ENCODE measurements at places on chromosomes 11 and 22.
A peak's percentile ranks its signal among the peaks of the same experiment; 100 is the strongest.

DNA sequence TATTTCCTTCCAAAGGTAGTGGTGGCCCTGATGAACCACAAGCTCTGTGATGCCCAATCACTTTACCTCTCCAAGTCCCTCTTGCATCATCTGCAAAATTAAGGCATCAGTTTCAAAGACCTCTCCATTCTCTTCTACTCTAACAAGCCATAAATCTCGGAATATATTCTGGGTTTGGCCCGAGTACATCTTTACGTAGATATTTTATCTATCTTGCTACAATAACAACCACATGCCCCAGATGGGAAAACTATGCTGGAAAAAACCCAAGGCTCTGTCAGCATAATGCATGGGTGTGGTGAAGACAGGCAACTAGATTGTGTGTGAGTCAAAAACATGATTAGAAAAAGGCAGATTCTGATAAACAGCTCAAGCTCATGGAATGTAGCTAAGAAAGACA lies 228.2 kb upstream of the BLID start:
- no peak for DNase-seq

GRCh38 chr11:74744277-74744676 lies 4.4 kb upstream of the RNF169 start:
- DNase-seq, result no peak

GRCh38 chr11:128689948-128690664 lies 3.8 kb upstream of the FLI1 start:
- DNase-seq, result no peak

DNA sequence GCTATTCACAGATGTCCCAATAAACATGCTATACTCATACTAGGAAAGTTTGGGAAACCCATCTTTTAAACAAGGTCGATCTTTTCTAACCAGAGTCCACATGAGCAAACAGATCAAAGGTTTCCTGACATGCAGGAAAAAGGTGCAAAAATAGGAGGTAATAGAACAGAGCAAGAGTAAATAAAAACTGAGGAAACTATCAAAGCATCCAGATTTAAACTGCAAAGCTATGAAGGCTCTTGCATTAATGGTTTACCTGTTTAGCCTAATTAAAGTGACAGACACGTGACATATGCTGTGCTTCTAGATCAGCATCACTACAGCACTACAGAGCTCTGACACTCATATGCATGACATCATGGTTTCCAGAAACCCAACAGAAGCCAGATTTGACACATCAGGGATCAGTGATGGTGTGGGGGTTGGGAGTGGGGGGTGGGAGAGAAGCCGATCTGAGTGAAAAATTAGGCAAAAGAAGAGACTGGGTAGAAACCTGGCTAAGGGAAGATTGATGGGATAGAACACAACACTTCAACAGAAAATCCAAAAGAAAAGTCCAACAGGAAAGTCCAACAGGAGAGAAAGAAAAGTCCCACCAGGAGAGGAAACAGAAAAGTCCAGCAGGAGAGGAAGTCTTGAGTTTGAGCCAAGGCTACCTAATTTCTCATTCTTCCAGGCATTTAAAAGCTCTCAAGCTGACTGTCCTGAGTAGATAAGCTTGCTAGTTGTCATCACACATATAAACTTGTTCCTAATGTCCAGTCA lies 262.3 kb downstream of the SOX6 start:
- DNase-seq, result no peak

DNA sequence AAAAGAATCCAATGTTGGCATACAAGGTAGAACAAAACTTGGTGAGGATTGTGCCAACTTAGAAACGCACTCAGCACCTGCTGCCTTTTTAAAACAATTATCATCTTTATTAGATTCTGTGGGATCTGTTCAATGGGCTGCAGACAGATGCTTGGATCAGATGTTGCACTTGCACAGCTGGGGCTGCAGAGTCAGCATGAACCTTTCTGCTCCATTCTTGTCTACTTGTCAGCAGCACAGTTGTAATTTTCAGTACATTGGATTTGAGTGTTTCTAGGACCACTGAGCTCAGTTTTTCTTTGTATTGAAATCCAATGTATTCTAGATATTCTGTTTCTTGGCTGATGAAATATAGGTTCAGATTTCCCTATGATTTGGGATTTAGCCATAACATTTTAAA lies 164.5 kb downstream of the LUZP2 start:
- DNase-seq, result no peak

DNA sequence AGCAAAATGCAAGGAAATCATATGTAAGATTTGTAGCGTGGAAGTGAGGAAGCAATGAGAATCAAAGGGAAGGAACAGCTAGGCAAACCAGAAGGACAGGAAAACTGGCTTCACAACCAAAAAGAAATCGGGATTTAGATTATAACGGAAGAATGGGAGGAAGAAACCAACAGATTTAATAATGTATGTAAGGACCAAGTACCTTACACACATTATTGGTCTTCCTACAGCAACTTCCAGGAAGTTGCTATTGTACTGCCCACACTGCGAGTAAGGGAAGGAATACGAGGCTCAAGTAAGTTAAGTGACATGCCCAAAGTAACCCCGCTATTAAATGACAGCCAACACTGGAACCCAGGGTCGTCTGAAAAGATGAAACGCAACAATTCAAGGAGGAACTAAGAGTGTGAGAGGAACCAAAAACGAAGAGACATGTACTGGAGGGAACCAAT lies 473 bp downstream of the TXN2 start:
- no peak for DNase-seq

GRCh38 chr11:121522043-121522941 lies 69.5 kb upstream of the SORL1-AS1 start:
- no peak for DNase-seq

DNA sequence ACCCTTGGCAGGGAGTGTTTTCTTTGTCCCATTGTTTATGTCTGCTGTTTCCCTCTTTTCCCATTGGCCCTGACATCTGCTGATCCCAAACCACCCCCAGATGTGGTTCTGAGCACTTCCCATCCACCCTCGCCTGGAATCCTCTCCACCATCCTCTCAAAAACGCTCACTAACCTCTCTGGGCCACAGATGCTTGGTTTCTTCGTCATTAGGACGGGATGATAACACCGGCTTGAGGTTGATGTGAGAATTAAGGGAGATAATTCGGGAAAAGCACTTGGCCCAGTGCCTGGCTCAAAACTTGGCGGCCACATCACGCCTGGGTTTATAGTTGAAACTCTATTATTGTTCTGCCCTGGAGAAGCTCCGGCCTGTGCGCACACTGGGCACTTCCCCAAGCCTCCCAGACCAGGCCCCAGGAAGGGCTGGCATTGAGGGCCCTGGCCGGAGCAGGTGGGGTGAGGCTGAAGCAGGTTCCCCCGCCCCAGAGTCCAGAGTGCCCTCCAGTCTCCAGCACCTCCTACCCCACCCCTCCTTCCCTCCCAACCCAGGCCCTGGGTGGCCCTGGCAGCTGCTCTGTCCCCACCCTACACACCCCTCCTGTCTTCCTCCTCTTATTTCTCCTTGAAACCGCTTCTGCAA lies 63.7 kb downstream of the CYTH4 start:
- DNase-seq, result no peak

- no peak for DNase-seq
Measured at GRCh38 chr11:11207428-11207827, 145.6 kb downstream of the CSNK2A3 start.

DNA sequence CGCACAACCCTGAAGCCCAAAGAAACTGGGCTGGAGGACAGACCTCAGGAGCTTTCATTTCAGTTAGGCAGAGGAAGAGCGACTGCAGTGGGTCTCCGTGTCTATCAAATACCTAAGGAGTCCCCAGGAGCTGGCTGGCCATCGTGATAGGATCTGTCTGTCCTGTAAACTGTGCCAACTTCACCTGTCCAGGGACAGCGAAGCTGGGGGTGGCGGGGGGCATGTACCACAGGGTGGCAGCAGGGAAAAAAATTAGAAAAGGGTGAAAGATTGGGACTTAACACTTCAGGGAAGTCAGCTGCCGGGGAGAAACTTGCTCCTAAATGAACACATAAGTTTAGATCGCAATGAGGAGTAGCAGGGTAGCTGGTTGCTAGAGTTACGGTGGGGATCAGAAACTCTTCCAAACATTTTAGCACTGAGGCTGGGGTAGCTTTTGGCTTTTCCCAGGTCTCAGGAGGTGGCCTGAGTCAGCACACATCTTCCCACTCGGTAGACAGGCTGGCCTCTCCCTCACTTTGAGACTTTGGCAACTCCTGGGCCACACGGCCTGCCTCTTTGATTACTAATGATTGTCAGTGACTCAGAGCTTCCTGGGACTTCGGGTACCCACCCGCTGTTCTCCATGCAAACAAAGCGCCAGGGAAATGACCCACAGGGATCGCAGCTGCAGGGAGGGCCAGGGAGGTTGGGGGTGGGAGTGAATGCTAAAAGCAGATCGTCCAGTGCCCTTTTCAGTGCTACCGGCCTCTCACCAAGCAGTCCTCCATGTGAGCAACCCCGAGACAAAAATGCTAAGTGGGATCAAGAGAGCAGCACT lies 2.9 kb upstream of the MTFP1 start:
- DNase-seq, result no peak

GRCh38 chr11:44535191-44535980 lies 30.1 kb upstream of the CD82 start:
- no peak for DNase-seq

DNA sequence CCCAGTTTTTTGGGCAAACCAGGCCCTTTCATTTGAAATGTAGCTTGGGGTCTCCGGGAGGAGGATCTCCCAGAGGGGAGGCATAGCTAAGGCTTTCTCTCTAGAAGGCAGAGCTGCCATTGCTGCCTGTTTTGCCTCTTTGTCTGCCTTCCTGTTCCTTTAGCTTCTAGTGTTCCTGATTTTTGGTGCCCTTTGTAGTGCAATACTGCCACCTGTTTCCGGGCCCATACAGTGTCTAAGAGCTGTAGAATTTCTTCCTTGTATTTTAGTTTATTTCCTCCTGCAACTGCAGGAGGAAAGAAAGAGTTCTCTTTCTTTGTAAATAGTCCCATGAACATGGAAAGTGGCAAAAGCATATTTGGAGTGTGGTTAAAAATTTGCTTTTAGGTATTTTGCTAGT lies 19.3 kb upstream of the GLYATL1 start:
- DNase-seq, result no peak

GRCh38 chr11:72720784-72721183 lies 31.4 kb downstream of the ARAP1 start:
- DNase-seq, result no peak

GRCh38 chr22:30087611-30088010 lies 7.3 kb downstream of the HORMAD2 start:
- DNase-seq, result no peak

GRCh38 chr22:44405661-44406060 lies 92.4 kb downstream of the RTL6 start:
- DNase-seq, result no peak

DNA sequence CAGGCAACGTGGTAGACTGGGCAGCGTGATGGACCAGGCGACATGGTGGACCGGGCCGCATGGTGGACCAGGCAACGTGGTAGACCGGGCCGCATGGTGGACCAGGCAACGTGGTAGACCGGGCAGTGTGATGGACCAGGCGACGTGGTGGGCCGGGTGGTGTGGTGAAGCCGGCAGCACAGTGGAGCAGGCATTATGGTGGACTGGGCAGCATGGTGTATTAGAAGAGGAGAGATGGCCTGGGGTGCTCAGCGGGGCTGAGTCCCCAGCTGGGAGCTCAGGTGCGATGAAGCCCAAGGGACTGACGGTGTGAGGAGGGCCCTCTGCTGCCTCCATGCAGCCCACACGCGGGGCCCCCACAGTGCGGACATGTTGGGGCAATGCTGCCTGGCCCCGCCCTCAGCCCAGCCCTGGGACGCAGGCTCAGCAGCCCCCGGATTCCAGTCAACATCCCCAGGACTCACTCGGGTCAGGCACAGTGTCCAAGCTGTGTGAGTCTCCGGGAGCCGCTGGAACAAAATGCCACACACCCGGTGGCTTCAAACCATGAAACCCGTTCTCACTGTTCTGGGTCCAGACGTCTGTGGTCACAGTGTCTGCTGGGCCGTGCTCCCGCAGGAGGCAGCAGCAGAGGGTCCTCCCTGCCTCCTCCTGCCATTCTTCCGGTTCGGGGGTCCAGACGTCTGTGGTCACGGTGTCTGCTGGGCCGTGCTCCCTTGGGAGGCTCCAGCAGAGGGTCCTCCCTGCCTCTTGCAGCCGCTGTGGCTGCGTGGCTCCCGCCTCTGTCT lies 1084.9 kb downstream of the BRD1 start:
- peak; percentile 34 for DNase-seq

GRCh38 chr11:93747122-93747521 lies 5.7 kb downstream of the C11orf54 start:
- DNase-seq, result no peak

DNA sequence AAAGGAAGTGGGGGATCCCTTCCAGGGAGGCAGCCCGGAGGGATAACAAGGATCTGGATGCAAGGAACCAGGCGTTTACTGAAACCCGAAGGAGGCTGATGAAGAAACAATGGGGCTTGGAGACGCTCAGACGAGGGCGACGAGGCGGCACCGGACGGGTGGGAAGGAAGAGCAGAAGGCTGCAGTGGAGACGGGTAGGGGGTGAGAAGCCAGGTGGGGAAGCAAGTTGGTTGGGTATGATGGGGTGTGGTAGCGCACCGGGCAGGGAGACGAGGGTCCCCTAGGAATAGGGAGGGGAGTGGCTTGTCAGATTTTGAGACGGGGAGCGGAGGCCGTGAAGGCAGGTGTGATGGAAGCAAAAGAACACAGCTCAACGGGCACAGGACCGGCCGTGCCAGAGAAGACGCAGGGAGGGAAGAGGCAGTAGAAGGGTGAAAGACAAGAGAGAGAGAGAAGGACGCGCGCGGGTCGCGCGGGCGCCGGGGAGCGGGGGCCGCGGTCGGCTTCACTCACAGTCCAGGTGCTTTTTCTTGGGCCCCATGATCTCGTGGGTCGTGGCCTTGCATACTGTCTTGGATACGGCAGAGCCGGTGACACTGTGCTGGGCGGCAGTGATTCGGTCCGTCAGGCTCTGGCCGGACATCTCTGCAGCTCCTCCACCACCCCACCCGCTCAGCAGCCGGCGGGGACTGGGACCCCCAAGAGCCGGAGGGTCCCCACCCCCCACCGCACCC lies 579 bp downstream of the PICALM start:
- DNase-seq, result peak; percentile 59

- DNase-seq, result peak; percentile 88
Measured at GRCh38 chr11:68297812-68298658, 14.4 kb upstream of the LRP5 start.

- DNase-seq, result no peak
Measured at GRCh38 chr11:126602349-126602940, 247.0 kb downstream of the ST3GAL4 start.

DNA sequence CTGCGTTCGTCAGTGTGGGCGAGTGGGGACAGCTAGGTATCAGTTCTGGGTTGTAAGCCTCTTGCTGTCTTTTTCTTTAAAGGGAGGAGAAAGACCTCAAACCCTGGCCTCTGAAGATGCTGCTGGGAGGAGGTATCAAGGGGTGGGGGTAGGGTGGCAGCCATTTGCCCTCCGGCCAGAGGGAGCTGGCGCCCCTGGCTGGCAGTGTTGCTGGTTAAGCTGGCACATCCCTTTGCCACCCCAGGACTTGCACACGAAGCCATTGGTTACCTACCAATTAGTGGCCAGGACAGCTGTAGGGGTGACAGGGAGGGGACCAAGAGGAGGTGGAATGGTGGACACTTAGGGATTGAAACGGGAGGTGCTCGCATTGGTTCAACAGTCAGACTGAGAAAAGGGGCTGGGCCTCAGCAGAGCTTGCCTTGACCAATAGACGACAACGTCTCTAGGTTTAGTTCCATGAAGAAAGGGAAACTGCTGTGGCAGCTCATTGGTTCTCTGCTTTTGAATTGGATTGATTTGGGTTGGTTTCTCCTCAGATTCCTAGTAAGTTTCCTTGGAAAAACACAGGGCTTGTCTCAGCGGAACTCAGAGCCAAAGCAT lies 77.9 kb downstream of the ST3GAL4 start:
- no peak for DNase-seq

- DNase-seq, result no peak
Measured at GRCh38 chr22:23705358-23705757, 14.5 kb downstream of the RGL4 start.

- peak; percentile 69 for DNase-seq
Measured at GRCh38 chr11:94768602-94769541, 716 bp downstream of the AMOTL1 start.

Measured in mesothelial cell of epicardium (in vitro differentiated cells).